ENCODE measurements at places on chromosomes 2 and 18.

DNA sequence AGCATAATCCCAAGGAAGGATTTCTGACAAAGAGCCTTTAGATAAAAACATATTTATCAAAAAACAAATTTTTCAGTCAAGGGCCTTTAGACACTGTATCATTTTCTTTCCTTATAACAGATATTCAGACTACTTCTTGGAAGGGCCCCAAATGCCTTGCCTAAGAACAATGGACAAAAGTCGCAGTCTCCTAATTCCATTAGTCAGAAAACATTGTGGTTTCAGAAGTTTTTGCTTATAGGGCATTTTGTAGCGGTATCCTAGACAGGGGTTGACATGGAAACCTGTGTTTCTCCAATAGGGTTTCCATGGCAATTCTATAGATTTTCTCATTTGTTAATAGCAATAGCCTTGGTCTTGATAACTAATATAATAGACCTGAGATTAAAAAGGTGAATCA lies 36.7 kb upstream of the AGPS start:
- DNase-seq, result no peak
- no peak overlapping the region for H3K4me3 ChIP-seq
- H3K36me3 ChIP-seq, result no peaks in the 10 kb centered on the region
- peaks cover 10% of the 10 kb centered on the region for H3K4me1 ChIP-seq
- no peaks in the 10 kb centered on the region for H3K27me3 ChIP-seq

DNA sequence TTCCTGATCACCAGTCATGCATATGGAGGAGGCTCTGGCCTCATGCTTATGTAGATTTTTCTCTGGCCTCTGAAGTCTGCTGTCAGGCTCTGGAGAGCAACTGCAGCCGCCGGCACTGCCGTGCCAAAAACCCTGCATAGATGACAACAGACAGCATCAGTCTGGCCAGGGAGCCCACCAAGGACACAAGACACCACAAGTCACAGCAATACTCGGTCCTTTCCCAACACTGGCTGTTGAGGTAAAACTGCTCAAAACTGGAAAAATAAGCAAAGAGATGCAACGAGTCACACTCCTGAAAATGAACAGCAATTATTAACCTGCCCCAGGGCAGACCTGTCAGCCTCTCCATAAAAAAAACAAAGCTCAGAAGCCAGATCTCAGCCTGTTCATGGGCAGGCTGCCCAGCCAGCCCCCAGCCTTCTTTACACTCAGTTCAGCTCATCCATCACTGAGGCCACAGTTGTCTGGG lies 186.0 kb upstream of the RAB6C start:
- H3K27ac ChIP-seq, result no peak overlapping the region
- H3K4me3 ChIP-seq, result no peak overlapping the region
- H3K27me3 ChIP-seq, result peaks cover 5% of the 10 kb centered on the region
- no peaks in the 10 kb centered on the region for H3K4me1 ChIP-seq

DNA sequence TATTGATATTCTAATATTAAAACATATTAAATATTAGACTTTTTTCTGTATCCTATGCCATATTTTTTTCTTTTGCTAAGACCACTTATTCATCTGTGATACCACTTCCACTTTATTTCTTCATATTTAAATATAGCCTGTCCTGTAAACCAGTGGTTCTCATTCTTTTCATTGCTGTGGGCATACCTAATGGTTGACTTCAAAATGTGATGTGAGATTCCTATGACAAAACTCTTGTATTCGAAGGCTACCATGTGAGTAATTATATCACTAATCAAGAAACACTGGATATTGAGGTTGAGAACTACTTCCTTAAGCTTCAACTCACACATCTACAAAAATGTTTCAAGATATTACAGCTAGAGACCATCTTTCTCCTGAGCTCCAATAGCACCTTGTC lies 3.6 kb downstream of the SCRN3 start:
- peaks cover 6% of the 10 kb centered on the region for H3K4me1 ChIP-seq
- peaks cover 4% of the 10 kb centered on the region for H3K36me3 ChIP-seq
- no peaks in the 10 kb centered on the region for H3K27me3 ChIP-seq
- H3K27ac ChIP-seq, result no peak overlapping the region
- no peak for DNase-seq

- no peak overlapping the region for H3K27ac ChIP-seq
- peaks cover 2% of the 10 kb centered on the region for H3K27me3 ChIP-seq
- H3K36me3 ChIP-seq, result no peaks in the 10 kb centered on the region
- no peaks in the 10 kb centered on the region for H3K4me1 ChIP-seq
Observed at GRCh38 chr2:240963065-240963867, 35.2 kb upstream of the SNED1 start.

DNA sequence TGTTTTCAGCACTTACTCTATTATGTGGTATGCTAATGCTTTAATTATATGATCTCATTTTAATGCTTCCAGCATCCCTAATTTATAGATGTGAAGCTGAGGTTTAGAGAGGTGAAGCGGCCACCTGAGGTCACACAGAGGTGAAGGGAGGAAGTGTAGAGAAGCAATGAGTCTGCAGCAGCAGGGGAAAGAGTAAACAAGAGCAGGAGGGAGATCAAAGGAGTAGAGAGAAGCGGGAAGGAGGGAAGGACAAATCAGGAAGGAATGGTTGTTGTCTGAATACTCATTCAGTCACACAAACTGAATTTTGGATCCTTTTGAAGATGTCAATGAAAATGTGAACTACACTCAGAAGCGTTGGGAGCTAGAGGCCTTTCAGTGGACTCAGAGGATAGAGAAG lies 130.0 kb downstream of the CPS1 start:
- H3K27me3 ChIP-seq, result no peaks in the 10 kb centered on the region
- H3K4me3 ChIP-seq, result no peak overlapping the region
- H3K4me1 ChIP-seq, result peaks cover 8% of the 10 kb centered on the region
- H3K27ac ChIP-seq, result no peak overlapping the region

DNA sequence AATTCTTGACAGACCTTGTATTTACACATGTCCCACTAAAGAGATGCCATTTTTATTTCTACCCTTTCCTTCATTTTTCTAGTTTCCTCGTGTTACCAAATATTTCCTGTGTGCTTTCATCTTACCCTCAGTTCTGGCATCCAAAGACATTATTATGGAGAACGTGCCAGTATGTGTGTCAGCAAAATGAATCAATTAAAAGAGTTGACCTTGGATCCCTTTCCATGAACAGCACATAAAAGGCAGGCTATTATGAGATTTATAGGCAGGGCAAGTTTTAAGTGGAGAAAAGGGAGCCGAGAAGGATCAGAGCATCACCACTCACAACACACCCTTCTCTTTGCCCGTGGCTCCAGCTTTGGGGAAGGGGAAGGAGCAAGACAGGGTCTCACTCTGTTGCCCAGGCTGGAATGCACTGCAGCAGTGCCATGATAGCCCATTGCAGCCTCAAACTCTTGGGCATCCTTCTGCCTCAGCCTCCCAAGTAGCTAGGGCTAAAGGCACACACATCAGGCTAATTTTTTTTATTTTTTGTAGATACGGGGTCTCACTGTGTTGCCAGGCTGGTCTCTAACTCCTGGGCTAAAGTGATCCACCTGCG lies 149.9 kb downstream of the GFPT1 start:
- no peak overlapping the region for H3K27ac ChIP-seq
- no peaks in the 10 kb centered on the region for H3K27me3 ChIP-seq
- H3K4me3 ChIP-seq, result no peak overlapping the region
- H3K4me1 ChIP-seq, result no peaks in the 10 kb centered on the region
- H3K36me3 ChIP-seq, result no peaks in the 10 kb centered on the region
- DNase-seq, result no peak

GRCh38 chr2:147101941-147102790 lies 742.7 kb upstream of the ACVR2A start:
- no peak overlapping the region for H3K27ac ChIP-seq
- no peak for DNase-seq
- H3K4me1 ChIP-seq, result no peaks in the 10 kb centered on the region
- H3K36me3 ChIP-seq, result no peaks in the 10 kb centered on the region
- no peaks in the 10 kb centered on the region for H3K27me3 ChIP-seq

DNA sequence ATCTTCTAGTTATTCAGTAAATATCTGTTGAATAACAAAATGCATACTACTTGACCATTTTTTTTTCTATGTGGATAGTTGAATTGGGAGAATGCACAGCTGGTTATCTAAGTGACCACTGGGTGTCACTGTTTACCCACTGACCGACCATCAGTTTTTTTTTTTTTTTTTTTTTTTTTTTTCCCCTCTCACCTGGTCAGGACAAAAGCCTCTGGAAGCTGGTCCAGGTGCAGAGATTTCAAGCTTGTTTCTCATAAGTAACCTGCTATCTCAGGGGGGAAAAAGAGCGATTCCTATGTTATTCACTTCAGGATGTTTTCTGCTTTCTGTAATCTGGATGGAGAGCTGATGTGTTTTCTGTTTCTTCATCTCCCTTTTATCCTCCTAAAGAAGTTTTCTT lies 256.0 kb downstream of the DCDC2C start:
- H3K4me3 ChIP-seq, result no peak overlapping the region
- H3K4me1 ChIP-seq, result no peaks in the 10 kb centered on the region
- H3K36me3 ChIP-seq, result no peaks in the 10 kb centered on the region
- H3K27ac ChIP-seq, result no peak overlapping the region
- peaks cover 4% of the 10 kb centered on the region for H3K27me3 ChIP-seq

DNA sequence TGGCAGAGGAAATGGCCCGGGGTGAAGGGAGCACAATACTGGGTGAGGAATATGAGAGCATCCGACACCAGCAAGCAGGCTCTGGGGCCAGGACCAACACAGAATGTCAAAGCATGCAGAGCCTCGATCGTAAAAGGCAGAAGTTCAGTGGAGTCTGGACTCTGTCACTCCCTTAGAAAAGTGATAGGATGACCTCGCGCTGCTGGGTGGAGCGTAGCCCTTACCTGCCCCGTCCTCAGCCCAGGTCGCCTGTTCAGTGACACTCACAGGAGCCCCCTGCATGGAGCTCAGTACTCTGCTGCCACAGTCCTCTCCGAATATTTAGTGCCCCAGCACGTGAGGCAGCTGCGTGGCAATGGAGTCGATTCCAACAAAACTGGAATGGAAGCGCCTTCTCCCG lies 236.7 kb upstream of the MYT1L start:
- H3K4me3 ChIP-seq, result no peak overlapping the region
- H3K36me3 ChIP-seq, result no peaks in the 10 kb centered on the region
- peaks cover 8% of the 10 kb centered on the region for H3K27me3 ChIP-seq
- H3K27ac ChIP-seq, result no peak overlapping the region
- peaks cover 4% of the 10 kb centered on the region for H3K4me1 ChIP-seq

DNA sequence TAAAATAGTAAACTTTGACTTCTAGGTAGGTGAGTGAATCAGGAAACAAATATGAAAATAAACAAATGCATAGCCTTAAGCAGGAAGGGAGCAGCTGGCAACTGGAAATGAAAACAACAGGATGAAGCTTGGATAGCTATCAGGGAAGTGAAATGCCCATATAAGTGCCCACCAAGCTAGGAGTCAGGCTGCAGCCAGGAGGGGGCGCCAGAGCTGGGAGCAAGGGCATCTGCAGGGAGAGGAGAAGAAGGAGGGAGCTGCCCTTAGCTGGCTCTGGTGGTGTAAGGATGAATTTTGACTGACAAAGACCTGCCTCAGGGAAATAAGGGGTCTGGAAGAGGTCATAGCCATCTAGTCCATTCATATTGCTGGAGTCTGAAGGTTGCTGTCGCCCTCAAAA lies 298.3 kb downstream of the TDRD15 start:
- H3K4me3 ChIP-seq, result no peak overlapping the region
- H3K27ac ChIP-seq, result no peak overlapping the region
- H3K4me1 ChIP-seq, result no peaks in the 10 kb centered on the region
- no peaks in the 10 kb centered on the region for H3K36me3 ChIP-seq

DNA sequence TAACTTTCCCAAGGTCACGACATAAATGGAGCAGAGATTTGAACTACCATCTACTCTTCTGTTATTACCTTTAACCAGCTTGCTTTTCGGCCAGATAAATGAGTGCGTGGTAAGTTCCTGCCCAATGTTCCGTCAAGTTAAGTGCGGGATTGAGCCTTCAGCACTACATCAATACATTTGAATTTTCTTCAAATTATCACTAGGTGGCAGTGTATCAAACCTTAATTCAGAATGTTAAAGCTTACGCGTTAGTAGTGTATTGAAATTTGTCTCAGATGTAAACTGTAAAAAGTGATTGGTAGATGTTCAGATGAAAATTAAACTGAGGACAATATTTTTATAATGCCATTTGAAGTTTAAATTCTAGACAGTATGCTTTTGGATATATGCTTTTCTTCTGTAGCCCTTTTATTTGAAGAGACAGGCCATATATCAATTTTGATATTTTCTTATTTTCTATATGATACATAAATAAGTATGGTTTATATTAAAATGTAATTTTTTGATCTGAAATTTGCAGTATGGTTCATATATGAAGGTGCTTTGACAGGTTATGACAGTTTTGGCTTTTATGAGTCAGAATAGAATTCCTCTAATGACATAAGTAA lies 681.3 kb downstream of the ADCYAP1 start:
- DNase-seq, result no peak
- no peak overlapping the region for H3K27ac ChIP-seq
- H3K4me3 ChIP-seq, result no peak overlapping the region
- no peaks in the 10 kb centered on the region for H3K36me3 ChIP-seq
- no peaks in the 10 kb centered on the region for H3K4me1 ChIP-seq
- H3K27me3 ChIP-seq, result peaks cover 2% of the 10 kb centered on the region

- H3K4me3 ChIP-seq, result no peak overlapping the region
- H3K4me1 ChIP-seq, result peaks cover 32% of the 10 kb centered on the region
- no peaks in the 10 kb centered on the region for H3K36me3 ChIP-seq
- no peaks in the 10 kb centered on the region for H3K27me3 ChIP-seq
- no peak overlapping the region for H3K27ac ChIP-seq
Observed at GRCh38 chr2:138476940-138477339, 24.6 kb upstream of the SPOPL start.

DNA sequence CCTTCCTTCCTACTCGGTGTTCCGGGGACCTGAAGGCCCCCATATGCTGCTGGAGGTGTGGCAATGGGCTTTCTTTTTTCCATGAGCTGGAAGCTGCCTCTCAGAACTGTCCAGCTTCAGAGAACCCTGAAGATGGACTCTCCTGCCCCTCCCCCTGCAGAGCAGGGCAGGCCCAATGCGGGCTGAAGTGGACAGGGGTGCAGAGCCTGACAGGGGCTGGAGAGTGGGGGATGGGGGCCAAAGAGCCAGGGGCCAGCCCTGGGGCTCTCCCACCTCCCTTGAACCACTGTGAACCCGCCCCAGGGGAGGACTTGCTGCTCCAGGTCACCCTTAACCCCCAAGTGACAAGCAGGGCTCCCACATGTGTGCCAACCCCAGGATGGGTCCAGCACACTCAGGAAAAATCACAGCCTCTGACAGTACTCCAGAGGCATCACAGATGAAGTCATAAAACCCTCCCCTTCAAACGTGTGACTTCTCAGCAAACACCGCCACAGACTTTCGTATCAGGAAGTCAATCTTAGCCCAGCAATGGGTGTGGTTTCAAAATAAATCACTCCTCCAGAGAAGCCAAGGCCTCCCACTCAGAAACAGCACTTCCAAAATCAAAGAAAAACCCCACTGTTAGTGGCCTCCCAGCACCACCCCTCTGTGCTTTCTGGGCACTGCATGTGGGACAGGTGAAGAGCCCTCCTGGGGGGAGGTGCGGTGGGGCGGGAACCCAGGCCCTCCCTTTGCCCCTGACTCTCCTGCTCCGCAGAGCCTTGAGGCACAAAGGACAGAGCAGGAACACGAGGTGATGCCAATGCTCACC lies 135.8 kb downstream of the HDAC4 start:
- H3K4me3 ChIP-seq, result no peak overlapping the region
- H3K4me1 ChIP-seq, result peaks cover 31% of the 10 kb centered on the region
- H3K27me3 ChIP-seq, result peaks cover 12% of the 10 kb centered on the region
- no peaks in the 10 kb centered on the region for H3K36me3 ChIP-seq

GRCh38 chr2:152858594-152859265 lies 140.3 kb downstream of the ARL6IP6 start:
- H3K27ac ChIP-seq, result no peak overlapping the region
- no peak overlapping the region for H3K4me3 ChIP-seq
- H3K27me3 ChIP-seq, result peaks cover 4% of the 10 kb centered on the region
- H3K36me3 ChIP-seq, result peaks cover 7% of the 10 kb centered on the region

- no peak overlapping the region for H3K4me3 ChIP-seq
- no peak overlapping the region for H3K27ac ChIP-seq
- no peaks in the 10 kb centered on the region for H3K4me1 ChIP-seq
- H3K27me3 ChIP-seq, result no peaks in the 10 kb centered on the region
- DNase-seq, result no peak
Observed at GRCh38 chr2:40611196-40611595, 159.3 kb upstream of the SLC8A1 start.

GRCh38 chr18:58097907-58098166 lies 53.8 kb downstream of the NEDD4L start:
- H3K27ac ChIP-seq, result no peak overlapping the region
